ENCODE measurements at places on chromosomes 6 and 20. TPM values are rescaled to one million over a fixed set of nuclear protein-coding genes. Genes with fewer than 3 reads are reported as not detected.

DNA sequence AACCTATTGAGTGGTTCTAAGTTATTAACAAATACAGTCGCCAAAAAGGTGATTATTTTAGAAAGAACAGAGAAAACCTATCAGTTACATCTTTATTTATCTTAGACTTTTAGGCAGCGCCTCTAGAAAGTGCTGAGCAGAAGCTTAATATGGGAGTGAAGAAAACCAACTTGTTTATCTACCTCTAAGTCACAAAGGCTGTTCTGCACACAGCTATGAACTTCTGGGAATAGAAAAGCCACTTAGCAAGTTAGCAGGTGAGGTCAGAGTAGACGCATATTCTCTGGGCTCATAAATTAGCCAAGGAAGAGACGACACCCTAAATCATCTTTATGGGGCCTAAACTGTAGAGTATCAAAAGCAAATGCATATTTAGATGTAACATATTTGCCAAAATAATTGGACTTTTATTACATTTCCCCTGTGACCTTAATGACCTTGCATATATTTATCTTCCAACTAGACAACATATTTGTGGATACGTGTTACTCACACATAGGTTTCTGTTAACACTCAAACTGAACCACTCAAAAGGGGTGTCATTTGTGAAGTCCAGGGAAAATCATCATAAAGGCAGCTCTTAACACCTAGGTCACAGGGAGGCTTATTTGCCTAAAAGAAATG is 267.1 kb downstream of the ADGB start:
- H3K36me3 ChIP-seq, result no peaks in the 10 kb centered on the region
- H3K4me1 ChIP-seq, result no peaks in the 10 kb centered on the region
- H3K27me3 ChIP-seq, result no peaks in the 10 kb centered on the region
- H3K27ac ChIP-seq, result no peak overlapping the region

DNA sequence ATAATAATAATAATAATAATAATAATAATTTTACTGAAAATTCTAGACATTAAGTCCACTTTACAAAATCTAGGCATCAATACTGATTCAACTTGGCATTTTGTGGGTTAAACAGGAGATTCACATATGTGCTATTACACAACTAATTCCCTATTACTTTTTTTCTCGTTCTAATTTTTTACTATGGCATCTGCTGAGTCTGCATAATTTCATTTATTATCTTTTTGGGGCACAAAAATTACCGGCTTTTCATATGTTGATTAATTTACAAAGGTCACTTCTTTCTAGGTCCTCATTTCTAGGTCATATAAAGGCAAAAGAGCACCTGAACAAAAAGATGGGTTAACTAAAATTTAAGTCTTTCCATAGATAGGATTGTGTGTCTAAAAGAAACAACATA is 1357.8 kb upstream of the ADGRB3 start:
- H3K4me1 ChIP-seq, result no peaks in the 10 kb centered on the region
- DNase-seq, result no peak
- no peaks in the 10 kb centered on the region for H3K36me3 ChIP-seq
- H3K4me3 ChIP-seq, result no peak overlapping the region

- H3K27ac ChIP-seq, result no peak overlapping the region
- no peak overlapping the region for H3K4me3 ChIP-seq
- no peak for DNase-seq
- H3K36me3 ChIP-seq, result no peaks in the 10 kb centered on the region
- no peaks in the 10 kb centered on the region for H3K4me1 ChIP-seq
These were observed 66.0 kb downstream of the RNF182 start for GRCh38 chr6:13990796-13991195.

DNA sequence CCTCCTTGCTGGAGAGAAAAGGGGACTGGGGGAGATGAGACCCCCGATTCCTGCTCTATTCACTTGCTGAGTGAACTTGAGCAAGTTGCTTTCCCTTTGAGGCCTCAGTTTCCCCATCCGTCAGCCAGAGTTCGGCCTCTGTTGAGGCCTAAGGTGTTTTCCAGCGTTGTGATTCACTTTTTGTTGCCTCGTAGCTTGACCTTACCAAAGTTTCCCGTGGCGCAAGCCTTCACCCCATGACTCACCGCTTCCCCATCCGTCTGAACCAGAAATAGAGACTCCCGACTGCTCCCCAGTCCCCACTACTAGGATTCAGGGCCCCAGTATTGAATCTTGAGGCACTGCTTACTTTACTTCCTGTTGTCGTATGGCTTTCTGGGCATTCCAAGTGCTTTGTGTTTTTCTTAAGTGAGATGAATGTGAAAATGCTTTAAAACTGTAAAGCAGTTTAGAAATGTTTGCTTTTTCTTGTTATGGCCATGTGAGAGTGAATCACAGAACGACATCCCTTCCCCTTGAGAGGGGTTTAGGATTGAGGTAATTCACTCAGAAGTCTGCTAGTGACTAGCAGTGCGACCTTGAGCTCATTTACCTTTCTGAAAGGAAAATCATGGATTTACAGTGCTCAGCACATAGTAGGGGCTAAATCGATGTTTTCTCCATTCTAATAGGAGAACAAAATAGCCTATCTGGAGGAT is 1.2 kb downstream of the CHMP4B start:
- H3K4me1 ChIP-seq, result peaks cover 19% of the 10 kb centered on the region
- peaks cover 5% of the 10 kb centered on the region for H3K36me3 ChIP-seq
- peak overlapping the region; percentile 86 for H3K4me3 ChIP-seq
- DNase-seq, result peak; percentile 66
- H3K27ac ChIP-seq, result peak overlapping the region; percentile 97
- H3K27me3 ChIP-seq, result no peaks in the 10 kb centered on the region

DNA sequence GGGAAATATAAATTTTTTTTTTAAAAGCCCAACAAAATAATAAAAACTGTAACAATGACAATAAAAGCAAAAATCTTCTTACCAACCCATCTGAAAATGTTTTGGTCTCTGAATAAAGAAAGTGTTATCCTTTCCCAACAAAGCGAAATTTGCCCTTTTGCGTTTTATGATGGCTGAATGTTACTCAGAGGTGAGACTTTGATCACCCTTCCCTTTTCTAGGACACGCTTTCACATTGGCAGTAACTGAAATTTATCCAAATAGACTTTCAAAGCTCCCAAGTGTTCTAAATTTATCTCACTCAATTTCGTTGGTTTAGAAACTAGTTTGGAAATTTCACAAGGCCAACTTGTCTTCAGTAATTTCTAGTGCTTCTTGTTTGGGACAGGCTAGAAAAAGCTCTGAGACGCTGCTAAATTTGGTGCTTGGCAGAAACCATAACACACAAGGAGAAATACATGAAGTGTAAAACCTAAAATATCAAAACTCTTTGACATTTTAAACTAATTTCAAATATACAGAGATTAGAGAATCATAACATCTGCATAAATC is 354.5 kb upstream of the CITED2 start:
- no peaks in the 10 kb centered on the region for H3K27me3 ChIP-seq
- H3K27ac ChIP-seq, result no peak overlapping the region
- H3K36me3 ChIP-seq, result no peaks in the 10 kb centered on the region
- no peaks in the 10 kb centered on the region for H3K4me1 ChIP-seq
- no peak overlapping the region for H3K4me3 ChIP-seq

- no peak overlapping the region for H3K27ac ChIP-seq
- no peaks in the 10 kb centered on the region for H3K36me3 ChIP-seq
- H3K27me3 ChIP-seq, result peaks cover 9% of the 10 kb centered on the region
- DNase-seq, result no peak
These were observed 4.8 kb upstream of the MUC22 start for GRCh38 chr6:31005249-31006020.

GRCh38 chr20:6559791-6560190 is 207.7 kb upstream of the BMP2 start:
- H3K27ac ChIP-seq, result no peak overlapping the region
- DNase-seq, result no peak
- H3K4me3 ChIP-seq, result no peak overlapping the region
- H3K36me3 ChIP-seq, result no peaks in the 10 kb centered on the region
- H3K4me1 ChIP-seq, result no peaks in the 10 kb centered on the region
- no peaks in the 10 kb centered on the region for H3K27me3 ChIP-seq

DNA sequence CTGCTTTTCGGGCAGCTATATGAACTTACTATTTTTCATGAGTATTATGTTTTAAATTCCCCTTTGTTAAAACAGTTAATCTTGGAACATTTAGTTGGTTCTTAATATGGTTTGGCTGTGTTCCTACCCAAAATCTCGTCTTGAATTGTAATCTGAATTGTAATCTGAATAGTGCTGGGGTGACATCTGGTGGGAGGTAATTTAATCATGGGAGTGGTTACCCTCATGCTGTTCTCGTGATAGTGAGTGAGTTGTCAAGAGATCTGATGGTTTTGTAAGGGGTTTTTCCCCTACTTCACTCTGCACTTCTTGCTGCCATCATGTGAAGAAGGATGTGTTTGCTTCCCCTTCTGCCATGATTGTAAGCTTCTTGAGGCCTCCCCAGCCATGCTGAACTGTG is 305.4 kb upstream of the MAP3K7 start:
- H3K4me1 ChIP-seq, result no peaks in the 10 kb centered on the region
- no peak overlapping the region for H3K4me3 ChIP-seq
- no peak overlapping the region for H3K27ac ChIP-seq
- H3K36me3 ChIP-seq, result no peaks in the 10 kb centered on the region
- peak; percentile 46 for DNase-seq

Gene PDRG1
- 10.9 TPM for total RNA-seq

Gene DEFB132
- not detected for total RNA-seq

Gene ADGB
- 0.04 TPM for total RNA-seq

Gene TMEM244
- 0.22 TPM for total RNA-seq

Gene PDYN
- not detected for total RNA-seq
